Stimulated activated CD8-positive, alpha-beta memory T cell treated with anti-CD3 and anti-CD28 coated beads, Interleukin-12 subunit alpha, Interleukin-12 subunit beta, amount 100 ng/mL, for 4 hours (primary cell): ENCODE measurements at places on chromosomes 1 and 21.

DNA sequence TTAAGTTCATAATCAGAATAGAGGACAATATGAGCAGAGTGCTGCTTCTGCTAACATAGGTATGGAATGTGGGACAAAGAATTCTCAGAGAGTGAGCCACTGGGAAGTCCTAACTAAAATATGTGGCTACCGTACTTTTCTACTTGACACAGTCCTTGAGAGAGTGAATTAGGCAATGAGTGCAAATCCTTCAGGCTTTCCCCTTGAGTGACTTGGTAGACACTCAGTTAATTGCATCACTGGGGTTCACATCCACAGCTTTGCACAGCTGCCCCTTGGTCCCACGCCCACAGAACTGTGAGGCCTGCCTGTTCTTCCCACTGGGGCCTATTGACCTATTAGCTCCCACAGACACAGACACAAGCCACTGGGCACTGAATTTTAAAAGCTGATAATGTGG is 40.5 kb upstream of the PAXBP1 start:
- no peak for DNase-seq

DNA sequence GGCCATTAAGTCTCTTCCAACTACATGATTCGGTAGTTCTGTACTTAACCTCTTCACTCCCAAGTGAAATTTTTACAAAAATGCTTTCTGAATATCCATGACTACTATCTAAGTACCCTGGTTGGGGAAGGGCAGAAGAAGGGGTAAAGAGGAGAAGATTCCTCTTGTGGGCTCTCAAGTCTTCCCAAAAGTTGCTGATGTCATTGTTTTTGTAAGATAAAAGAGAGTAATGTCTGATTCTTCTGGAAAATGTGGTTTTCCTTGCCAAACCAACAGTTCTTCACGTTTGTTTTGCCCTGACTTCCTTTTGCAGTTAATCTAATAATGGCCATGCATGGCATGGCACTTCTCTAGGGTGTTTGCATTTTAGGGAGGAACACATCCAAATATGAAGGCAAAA is 34.7 kb upstream of the AK4 start:
- no peak for DNase-seq

DNA sequence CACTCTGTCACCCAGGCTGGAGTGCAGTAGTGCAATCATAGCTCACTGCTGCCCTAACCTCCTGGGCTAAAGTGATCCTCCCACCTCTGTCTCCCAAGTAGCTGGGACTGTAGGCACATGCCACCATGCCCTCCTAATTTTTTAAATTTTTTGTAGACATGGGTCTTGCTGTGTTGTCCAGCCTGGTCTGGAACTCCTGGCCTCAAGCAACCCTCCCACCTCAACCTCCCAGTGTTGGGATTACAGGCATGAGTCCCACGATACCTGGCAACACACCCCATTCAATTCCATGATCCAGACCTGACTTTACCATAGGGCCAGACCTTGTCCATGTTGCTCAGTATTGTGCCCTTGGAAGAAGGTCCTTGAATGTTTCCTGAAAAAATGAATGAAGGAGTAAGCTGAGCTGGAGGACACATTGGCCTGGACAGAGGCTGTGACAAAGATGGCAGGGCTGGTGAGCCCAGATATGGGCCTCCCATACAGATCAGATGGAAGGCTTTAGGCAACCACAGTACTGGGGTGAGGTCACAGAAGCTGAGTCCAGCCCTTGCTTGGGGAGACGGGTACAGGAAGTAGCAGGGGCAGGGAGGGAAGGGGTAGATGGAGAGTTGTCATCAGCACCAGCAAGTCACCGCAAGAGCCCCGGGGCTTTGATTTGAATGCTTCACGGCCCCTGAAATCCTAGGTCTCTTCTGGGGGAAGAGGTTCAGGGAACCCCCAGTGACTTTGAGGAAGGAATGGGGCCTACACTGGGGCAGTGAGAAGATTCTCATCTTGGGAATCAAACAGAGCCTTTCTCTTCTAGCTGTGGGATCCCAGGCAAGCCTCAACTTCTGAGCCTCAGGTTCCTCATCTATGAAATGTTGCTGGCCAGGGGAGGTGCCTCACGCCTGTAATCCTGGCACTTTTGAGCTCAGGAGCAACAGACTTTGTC is 40.1 kb upstream of the DMBX1 start:
- DNase-seq: no peak

DNA sequence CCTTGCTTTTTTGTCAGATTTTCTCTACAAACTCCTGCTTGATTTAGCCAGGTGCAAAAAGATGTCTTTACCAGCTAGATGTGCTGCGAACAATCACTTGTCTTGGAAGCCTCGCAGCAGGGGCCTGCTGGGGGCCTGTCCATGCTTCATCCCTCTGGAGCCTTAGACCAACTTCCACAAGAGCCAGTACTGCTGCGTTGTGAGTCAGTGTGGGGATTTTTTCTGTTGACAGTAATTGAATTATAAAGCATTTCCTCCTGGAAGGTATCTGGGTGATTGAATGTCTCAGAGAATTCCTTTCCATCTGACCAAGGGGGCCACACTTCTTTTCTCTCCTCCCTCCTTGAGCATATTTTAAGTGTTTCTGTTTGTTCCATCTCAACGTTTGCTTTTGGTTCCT is 40.4 kb upstream of the LDLRAP1 start:
- no peak for DNase-seq

GRCh38 chr1:225809842-225810578 is at the start of gene EPHX1:
TSS of gene EPHX1 (plus strand) at chr1:225810124. CDS start at chr1:225828730, 18,606 bp downstream.
- DNase-seq: peak; percentile 50

- DNase-seq: no peak
Measured at GRCh38 chr1:11373895-11374747, 101.1 kb downstream of the UBIAD1 start.

- DNase-seq: no peak
Measured at GRCh38 chr21:25188677-25189079, 418.6 kb downstream of the MRPL39 start.

DNA sequence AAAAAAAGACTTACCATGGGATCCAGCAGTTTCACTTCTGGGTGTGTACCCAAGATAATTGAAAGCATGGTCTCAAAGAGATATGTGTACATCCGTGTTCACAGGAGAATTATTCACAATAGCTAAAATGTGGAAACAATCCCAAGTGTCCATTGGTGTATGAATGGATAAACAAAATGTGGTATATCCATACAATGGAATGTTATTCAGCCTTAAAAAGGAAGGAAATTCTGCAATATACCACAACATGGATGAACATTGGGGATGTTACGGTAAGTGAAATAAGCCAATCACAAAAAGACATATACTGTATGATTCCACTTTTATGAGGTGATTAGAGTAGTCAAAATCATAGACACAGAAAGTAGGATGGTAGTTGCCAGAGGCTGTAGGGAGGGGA is 7.0 kb upstream of the TUT4 start:
- no peak for DNase-seq

DNA sequence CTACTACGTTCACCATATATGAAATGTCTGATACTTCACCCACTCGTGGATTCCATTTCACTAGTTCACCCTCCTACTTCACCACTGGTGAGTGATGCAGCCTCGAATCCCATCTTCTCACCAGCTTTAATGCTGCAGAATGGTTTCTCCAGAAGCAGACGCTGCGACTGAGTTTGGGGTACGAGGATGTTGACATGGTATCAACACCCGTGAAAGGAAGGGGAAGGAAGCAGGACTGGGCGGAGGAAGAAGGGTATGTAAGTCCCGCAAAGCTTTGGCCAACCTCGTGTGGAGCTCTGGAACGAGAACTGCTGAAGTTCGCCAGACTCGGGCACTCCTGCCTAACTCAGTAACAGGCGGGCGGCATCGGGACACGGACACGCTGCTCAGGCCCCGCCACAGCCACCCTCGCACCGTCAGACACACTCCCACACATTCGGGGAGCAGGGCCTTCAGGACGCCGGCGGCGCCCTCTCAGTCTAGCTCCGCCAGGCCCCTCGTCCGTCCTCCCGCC is 833 bp upstream of the DIP2A start:
- DNase-seq: no peak

DNA sequence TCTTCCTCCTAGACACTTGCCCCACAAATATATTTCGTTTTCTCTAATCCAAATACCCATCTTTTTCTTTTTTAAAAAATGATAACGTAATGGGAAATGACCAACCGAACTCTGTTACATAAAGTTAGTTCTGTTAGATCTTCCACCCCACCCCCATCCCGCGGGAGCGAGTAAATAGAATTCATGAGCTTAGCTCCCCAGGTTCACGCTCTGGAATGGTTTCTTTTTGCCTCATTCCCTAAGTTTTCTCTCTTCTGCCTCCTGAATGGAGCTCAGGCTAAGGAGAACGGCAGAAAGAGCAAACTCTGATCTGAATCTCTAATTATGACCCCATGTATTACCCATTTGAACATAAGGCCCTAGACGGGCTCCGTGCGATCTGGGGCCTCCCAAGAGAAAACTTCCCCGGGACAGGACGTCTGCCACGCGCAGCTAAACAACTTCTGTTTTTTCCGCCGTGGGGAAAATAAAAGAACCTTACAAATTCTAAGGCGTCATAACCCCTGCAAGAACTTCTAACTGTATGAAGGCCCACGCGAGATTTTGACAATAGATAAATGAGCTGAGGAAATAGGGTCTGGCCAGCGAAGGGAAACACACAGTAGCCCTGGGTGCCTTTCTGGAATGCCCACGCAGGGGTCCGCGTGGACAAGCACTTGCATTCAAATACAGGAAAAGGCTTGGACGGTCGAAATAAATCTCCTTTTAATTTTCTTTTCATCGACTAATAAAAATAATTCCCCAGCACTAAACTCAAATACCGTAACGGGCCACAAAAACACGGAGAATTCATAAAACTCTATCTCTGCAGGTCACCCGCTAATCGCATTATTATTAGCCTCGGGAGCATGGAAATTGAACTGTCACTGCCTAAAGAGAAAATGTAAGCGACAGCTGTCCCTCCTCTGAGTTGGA is 2.2 kb downstream of the TBX15 start:
- DNase-seq: no peak

- no peak for DNase-seq
Measured at GRCh38 chr1:75136195-75136815, 2.1 kb downstream of the LHX8 start.

DNA sequence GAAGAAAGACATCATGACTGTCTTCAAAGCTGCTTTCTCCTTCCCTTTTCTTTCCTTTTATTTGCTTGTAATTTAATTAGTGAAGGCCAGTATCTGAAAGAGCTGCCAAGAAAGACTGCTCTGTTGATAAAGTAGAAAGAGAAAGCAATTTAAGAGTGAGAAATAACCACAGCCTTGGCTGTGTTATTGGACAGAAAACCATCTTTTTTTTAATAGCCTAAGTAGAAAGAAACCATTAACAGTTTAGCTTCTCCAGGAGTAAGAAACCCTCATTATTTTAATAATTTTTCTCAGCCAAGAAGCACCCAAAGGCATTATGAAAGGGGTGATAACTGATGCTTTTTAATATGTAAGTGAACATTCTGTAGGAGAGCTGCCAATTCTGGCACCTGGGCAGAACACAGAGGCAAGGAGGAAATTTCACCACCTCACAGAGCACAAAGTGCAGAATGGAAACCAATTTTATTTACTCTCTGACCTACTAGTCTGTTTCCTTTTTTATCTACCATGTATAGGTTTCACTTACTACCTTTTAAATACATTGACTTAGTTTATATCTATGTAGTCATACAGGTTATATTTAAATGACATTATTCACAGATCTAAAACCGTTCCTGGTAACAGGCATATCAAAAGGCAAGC is 703.2 kb downstream of the MRPL39 start:
- DNase-seq: no peak

DNA sequence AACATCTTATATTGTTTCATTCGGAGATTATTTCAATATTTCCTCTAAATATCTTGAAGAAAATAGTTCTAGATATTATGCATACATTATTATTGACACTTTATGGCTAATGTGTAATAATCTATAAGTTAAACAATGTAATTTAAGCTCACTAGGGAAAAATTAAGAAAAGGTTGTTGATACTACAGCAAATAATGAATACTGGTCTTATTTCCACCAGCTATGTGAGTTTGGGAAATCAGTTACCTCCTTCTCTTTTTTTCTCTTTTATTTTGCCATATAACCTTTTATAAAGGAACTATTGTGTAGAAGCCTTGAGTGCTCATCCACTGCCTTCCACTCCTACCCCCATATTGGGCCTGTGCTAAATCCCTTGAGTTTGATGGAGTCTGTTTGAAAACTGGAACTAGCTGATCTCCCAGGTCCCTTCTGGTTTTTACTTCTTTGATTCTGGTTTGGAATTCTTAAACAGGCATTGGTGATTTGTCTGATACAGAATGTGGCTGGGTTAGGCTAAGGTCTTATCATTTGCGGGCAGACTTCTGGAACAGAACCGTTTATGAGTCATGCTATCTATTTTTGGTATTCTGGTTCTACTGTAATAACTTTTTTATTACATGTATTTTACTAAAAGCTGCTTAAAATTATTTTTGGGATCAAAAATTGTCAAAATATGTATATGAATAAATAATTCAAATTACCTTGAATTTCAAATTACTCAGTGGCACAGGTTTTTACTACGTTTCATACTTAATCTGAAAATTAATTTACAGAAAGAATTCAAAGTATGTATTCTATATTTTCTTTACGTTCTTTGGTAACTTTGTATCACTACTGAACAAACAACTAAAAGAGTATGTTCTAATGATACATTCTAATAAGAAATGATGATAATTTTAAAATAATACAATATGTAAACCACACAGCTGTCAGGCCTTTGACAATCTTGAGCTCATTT is 5.0 kb upstream of the CDC14A start:
- DNase-seq: no peak

DNA sequence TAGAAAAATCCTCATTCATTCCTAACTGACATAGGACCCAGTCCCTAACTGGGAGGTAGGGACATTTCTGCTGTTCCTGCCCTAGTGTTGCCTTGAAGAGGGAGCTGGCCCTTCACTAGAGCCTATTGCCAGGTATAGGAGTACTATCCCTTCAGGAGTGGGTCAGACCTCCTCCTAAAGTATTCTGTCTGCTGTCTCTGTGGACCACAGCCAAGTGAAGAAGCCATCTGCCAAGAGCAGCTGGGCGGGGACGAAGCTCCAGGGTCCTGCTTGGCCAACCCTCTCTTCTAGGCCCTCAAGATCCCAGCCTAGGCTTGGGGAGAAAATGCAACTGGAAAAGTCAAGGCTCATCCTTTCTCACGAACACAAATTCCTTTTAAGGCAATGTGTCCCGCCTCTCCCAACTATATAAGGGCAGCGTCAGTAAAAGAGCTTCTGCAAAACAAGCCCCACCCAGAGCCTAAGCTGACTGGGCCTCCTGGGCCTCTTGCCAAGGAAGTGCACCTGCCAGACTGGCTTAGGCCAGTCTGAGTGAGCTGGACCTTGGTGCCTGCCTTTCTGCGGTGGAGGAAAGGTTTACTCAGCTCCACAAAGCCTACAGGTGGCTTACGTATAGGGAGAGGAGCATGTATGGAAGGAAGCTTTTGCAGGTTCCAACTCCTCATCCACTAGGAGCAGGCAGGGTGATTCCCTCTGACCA is 638 bp upstream of the TUFT1 start:
- DNase-seq: no peak

- DNase-seq: no peak
Measured at GRCh38 chr1:4045397-4046010, 145.4 kb upstream of the C1orf174 start.

GRCh38 chr1:194644528-194644927 is 1458.1 kb upstream of the B3GALT2 start:
- DNase-seq: no peak
